Activated CD4-positive, alpha-beta T cell treated with anti-CD3 and anti-CD28 coated beads for 36 hours (primary cell): ENCODE measurements at places on chromosomes 2 and 18. TPM values are rescaled to one million over a fixed set of nuclear protein-coding genes. Genes with fewer than 3 reads are reported as not detected.
A peak's percentile ranks its signal among the peaks of the same experiment; 100 is the strongest.

- DNase-seq = peak; percentile 59
These were observed 728 bp downstream of the AUP1 start for GRCh38 chr2:74528600-74529356.

The CNTNAP5 gene
- not detected for total RNA-seq

- no peak for DNase-seq
These were observed 26.0 kb downstream of the MARCO start for GRCh38 chr2:118968042-118968441.

DNA sequence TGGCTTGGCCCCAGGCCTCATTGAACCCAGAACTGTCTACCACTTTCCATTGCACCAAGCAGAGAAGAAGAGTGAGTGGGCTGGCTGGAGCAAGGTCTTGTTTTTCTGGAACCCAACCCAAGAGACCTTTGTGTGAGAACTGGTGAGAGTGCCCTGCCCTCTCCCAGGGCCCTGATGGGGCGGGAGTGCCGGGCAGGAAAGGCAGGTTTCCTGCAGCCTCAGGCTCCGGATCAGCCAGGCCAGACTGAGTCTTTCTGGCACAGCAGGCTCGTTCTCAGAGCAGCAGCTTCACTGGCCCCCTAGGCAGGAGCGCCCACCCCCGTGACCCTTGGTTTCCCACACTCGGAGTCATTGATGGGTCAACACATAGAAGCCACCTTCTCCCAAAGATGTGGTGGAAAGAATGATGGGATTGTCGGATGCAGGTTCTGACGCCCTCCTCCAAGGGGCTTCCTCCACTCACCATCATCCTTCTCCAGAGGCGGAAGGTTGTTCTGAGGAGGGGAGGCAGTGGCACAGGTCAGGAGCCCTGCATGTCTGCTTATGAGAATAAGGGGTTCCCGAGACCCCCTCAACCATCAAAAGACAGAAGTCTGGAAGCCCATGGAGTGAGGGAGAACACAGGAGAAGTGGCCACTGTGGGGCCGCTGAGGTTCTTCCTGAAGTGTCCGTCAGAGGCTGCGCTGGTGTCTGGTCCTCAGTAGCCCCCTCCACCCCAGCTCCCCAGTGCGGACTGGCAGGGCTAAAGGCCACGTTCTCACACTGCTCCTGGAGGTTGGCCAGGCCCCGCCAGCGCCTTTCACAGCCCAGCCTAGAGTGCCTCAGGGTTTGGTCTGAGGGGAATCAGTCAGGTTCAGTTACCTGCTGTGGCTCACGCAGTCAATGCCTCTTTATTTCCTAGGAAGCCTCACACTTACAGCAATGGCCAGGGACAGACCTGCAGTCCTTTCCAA lies 62.8 kb upstream of the LAPTM4A start:
- no peak for DNase-seq

DNA sequence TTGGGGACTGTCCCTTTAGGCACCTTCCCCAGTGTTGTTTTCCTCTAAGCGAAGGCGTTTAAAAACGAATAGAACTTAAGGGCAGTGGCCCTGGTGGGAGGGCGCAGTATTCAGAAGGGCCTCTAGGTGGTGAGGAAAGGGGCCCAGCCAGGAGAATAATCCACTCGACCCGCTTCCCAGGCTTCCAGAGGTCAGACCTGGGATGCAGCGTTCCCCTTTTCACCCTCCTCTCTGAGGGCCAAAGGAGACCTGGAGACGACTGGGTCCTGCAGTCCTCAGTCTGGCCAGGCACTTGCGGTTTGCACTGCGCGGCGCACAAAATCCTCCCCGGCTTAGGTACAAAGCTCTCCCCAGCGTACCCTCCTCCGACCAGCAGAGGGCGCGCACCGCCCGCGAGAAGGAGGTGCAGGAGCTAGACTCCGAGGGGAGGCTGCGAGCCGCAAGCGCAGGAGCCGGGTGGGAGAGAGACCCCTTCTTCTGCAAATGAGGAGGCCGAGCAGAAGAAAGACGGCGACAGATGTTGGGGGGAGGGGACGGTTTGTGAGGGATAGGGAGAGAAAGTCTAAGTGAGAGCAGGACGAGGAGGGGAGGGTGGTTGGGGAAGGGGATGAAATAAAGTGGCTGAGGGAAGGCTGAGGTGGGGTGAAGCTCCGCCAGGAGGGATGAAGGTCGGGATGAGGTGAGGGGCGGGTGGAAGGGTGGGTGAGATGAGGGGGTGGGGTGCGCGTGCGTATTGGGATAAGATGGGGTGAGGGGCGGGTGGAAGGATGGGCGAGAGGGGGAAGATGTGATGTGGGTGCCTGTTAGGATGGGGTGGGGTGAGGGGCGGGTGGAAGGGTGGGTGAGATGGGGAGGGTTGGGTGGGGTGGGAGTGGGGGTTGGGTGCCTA lies 4.9 kb downstream of the FEV start:
- DNase-seq = peak; percentile 93

DNA sequence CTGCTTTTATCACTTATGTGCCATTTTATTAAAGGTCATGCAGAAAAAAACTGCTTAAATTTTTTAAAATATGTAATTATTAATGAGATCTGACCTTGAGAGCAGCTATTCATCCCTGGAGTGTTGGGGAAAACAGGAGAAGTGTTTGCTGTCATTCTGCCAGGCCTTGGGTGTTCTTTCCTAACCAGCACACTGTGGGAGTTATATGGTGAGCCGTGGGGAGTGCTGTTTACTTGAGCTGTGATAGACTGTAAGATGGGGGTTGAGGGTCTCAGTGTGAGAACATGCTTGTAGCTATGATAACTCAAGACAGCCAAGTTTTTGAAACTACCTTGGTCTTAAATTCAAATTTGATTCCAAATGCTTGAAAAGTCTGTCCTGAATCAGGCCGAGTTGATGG lies 101.3 kb upstream of the ARHGAP28 start:
- no peak for DNase-seq

DNA sequence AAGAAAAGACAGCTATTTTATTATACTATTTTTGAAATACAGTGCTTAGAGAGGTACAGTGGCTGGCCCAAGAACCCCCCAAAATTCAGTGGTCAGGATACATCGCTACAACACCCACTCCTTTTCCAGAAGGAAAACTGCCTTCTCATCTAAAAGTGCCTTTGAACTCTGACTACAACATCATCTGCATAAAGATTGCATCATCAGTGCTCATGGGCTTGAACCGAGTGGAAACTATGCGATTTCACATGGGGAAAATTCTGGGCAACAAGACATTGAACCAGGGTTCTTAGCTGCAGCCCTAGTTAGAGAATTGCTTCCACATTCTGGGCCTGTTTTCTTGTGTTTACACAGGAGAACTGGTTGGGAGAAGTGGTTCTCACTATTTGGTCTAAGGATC lies 294.6 kb upstream of the SLC14A2 start:
- DNase-seq = no peak

The CEBPZOS gene
- total RNA-seq = 49.8 TPM

GRCh38 chr18:45836242-45837205 lies 11.0 kb downstream of the SIGLEC15 start:
- no peak for DNase-seq

DNA sequence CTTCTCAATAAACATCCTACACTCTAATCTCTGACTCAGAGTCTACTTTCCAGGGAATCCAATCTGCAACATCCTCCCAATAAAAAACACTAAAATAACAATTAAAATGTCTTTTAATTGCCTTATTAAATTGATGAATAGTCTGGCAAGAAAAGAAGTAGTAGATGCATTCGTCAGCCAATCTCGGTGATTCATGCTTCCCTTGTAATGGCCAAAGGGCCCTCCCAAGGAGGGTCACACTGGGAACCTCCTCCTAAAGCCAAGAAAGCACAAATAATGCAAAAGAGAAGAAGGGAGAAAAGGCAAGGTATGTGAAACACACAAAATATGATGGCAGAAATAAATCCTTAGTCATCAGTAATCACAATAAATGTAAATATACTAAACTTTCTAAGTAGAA lies 16.8 kb downstream of the ST8SIA5 start:
- no peak for DNase-seq

DNA sequence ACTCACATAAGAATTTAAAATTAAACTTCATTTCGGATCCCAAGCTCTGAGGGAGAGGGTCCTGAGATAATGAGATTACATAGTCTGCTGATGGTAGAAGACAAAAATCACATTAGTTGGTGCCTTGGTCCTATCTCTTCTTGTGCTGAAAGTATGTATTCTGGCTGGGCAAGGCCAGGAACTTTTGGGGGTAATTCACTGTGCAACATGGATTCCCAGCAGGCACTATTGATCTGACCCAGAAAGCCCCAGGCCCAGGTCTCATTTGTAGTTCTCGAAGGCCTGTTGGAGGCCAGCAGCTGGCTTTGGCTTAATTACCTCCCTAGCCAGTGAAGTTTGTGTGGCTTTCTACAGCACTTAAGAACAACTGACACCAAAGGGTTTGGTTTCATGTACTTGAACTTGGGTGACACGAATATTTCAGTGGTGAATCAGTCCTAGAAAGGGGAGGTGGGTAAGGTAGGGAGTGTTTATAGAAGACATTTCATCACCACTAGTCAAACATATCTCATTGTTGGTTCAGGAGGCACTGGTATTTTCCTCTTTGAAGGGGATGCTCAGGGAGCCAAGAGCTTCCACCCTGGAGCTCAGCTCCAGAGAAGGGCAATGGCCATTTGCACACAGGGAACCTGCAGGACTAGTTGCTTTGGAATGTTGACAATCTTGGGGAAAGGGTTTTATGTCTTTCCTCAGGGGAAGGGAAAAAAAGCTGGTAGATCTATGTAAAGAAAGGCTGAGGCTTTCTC lies 217.8 kb downstream of the OSR1 start:
- DNase-seq = no peak

The IL18RAP gene
- total RNA-seq = 6.8 TPM

DNA sequence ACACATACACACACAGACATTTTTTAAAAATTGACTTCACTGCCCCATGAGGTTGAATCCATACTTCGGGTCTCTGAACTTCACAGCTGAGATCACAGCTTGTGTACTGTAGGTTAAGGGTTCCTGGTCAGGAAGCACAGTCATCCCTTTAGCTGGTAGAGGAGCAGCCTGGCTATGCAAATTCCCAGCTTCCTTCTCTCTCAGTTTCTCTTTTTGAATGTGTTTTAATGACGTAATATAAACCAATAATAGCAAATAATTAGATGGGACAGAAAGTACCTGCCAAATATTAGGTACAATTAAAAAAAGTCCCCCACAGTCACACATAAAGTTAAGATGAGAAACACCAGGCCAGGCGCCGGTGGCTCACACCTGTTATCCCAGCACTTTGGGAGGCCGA lies 178.7 kb downstream of the ZNF385B start:
- DNase-seq = no peak

DNA sequence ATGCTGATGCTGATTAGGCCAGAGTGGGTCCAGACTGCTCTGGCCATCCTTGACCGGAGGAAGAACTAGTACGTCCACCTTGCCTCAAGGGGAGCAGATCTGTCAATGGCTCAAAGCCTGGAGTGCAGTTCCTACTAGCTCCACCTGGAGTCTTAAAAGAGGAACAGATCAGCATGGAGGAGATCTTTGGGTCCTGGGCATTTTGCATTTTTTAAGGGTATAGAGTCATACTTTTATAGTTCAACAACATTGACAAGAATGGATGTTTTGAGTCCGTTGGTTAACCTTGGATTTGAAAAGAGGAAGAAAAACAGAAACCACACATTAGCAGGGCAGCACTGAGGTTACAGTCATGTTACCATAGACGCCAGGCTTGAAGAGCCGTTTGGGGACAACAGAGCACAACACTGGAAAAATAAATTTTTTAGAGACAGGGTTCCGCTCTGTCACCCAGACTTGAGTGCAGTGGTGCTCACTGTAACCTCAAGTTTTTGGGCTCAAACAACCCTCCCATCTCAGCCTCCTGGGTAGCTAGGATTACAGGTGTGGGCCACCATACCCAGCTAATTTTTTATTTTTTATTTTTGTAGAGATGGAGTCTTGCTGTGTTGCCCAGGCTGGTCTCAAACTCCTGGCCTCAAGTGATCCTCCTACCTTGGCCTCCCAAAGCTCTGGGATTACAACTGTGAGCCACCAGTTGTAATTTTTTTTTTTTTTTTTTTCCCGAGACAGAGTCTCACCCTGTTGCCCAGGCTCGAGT lies 78.5 kb downstream of the PRKCE start:
- no peak for DNase-seq

DNA sequence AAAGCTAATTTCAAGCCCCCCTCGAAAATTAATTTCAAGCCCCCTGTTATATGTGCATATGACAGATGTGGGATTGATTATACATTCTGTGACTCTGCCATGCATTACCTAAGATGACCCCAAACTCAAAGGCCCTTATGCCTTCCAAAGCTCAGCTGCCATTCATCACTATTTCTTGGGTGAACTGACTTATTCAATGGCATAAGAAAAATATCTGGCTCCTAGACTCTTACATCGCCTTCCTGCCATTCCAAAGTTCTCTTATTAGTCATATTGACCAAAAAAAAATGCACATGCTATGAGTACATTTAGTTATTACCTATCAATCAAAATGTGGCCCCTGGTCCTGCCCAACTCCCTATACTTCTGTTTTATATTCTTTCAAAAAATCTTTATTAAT lies 291.8 kb upstream of the CHAC2 start:
- DNase-seq = no peak

The UGT1A5 gene
- total RNA-seq = not detected

The SLC23A3 gene
- 1.9 TPM for total RNA-seq

The SERPINB8 gene
- 17.1 TPM for total RNA-seq

GRCh38 chr2:211085056-211085680 lies 528.8 kb downstream of the CPS1 start:
- peak; percentile 6 for DNase-seq

DNA sequence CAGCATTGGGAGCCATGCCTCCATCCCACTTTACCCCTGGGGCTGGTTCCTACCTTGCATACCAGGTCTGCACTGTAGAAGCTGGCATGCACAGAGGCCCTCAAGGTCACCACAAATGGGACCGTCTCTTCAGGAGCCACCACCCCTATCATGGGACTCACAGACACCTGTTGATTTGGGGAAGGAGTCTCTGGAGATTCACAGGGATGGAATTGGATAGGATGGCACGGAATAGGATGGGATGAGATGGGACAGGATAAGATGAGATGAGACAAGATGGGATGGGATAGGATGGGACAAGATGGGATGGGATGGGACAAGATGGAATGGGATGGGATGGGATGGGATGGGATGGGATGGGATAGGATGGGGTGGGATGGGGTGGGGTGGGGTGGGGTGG lies 16.1 kb upstream of the CRYBA2 start:
- DNase-seq = no peak

The VAMP5 gene
- total RNA-seq = 21.4 TPM

GRCh38 chr2:166454006-166454595 lies 39.9 kb downstream of the SCN7A start:
- DNase-seq = no peak

GRCh38 chr18:44258086-44258485 lies 422.6 kb upstream of the SETBP1 start:
- DNase-seq = no peak

The TTN gene
- total RNA-seq = 1.6 TPM

The MAP3K19 gene
- total RNA-seq = not detected

The SIX2 gene
- total RNA-seq = not detected

GRCh38 chr2:110804915-110805314 lies 72.5 kb downstream of the ACOXL start:
- DNase-seq = peak; percentile 80

GRCh38 chr2:174335988-174336500 lies 1.3 kb downstream of the SP9 start:
- peak; percentile 54 for DNase-seq

The CYP1B1 gene
- total RNA-seq = 6.3 TPM

The SLC19A3 gene
- total RNA-seq = not detected

The GPR75 gene
- 0.71 TPM for total RNA-seq
